Left lobe of liver (tissue), 2 donors: ENCODE measurements at places on chromosomes 4 and X.

- DNase-seq: no peak
Observed at GRCh38 chr4:43456383-43456782, 563.9 kb downstream of the GRXCR1 start.

- DNase-seq: no peak
Observed at GRCh38 chrX:101973066-101973465, 41.2 kb upstream of the ZMAT1 start.

DNA sequence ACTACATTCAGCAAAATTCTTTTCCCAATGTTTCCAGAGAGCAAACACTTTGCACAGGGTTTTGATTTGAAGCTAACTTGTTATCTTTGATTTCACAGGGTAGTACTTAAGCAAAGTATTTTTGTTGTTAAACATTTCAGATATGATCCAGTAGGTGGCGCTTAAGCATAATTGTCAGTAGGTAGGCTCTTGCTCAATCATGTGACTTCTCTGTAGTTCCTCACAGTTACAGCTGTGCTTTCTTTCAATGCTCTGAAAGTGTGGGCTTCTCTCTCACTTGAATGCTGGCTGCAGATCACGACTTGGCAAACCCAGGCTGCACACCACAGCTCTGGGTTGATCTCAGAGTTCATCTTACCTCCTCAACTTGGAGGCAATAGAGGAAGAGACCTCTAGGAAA, 1016.5 kb downstream of the SH3BGRL start:
- no peak for DNase-seq

GRCh38 chr4:86961116-86961515, 26.3 kb downstream of the AFF1 start:
- no peak for DNase-seq

- DNase-seq: no peak
Observed at GRCh38 chr4:31192341-31192740, 472.2 kb downstream of the PCDH7 start.

DNA sequence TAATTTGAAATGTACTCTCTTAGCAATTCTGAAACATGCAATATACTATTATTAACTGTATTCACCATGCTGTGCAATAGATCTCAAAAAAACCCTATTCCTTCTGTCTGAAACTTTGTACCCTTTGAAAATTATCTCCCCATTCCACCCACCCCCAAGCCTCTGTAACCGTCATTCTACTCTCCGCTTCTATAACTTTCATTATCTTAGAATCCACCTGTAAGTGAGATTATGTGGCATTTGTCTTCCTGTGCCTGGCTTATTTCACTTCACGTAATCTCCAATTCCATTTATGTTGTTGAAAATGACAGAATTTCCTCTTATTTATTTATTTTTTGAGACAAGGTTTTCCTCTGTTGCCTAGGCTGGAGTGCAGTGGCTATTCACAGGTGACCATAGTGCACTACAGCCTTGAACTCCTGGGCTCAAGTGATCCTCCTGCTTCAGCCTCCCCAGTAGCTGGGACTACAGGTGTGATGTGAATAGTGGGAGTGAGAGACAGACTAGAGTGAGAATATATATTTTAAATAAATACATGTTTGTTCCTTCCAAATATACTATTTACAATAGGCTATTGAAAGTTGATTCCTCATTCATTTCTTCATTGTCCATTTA, 30.5 kb downstream of the VSIG4 start:
- no peak for DNase-seq

DNA sequence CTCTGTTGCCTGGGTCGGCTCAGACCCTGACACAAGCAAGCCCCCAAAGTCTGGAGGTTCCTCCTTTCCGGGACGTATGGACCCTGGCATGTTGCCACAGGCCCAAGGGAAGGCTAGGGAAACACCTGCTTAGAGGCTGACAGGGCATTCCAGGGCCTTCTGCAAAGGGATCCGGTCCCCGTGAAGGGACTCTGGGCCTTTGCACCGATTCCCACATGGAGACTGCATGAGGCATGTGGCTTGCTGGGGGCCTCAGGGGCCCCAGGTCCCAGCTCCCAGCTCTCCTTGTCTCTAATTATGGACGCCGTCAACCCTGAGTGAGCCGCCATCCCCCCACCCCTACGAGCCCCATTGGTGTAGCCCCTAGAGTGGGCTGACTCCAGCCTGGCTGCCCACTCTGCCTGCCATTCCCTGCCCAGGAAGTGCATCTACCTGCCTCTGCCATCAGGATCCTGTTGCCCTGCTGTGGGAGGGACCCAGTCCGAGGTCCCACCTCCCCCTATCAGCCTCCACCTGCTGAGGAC, 4.2 kb upstream of the RGS12 start:
- peak; percentile 45 for DNase-seq

DNA sequence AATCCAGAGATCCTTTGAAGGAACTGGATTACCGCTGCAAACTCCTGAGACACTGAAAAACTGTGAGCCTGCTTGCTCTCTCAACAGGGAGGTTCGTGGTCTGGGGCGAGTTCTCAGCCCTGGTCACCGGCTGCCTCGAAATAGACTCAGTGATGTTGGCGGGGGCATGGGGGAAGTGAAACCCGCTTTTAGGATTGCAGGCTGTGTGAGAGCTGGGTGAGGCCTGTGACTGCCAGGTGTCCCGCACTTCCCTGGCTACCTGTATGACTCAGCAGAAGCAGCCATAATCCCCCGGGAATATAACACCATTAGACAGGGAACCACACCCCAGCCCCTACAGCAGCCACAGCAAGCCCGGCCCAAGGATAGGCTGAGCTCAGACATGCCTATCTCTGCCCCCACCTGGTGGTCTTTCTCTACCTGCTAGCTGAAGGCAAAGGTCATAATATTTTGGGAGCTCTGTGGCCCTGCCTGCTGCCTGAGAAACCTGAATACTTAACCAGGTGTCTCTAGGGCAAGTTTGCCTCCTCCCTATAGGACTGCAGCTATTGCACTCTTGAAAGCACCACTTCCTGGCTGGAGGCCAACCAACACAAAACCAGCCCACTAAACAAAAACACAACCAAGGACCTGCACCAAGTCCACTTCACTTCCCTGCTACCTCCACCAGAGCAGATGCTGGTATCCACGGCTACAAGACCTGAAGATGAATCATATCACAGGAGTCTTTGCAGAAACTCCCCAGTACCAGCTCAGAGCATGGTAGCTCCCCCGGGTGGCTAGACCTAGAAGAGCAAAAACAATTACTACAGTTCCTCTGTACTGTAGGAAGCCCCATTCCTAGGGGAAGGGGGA, 202.0 kb downstream of the RRAGB start:
- DNase-seq: no peak

DNA sequence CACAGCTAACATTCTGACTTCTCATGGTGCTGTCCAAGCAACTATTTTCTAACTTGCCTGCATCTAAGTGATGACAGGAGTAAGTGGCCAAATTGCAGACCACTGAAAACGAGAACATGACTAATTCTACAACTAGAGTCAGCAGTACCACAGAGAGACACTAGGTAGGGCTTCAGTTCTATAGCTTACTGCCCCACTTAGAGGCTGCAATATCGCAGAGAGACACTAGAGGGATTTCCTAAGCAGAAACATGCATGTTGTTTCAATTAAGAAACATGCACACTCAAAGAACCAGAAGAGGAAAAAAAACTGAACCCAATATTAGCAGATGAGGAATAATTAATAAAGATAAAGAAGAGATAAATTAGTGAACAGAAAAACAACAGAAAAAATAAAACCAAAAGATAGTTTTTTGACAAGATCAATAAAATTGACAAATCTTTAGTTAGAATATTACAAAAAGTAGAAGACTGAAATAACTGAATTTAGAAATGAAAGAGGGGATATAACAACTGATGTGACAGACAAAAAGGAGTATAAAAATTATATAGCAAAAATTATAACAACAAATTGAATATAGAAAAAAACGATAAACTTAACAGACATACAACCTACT, 100.8 kb downstream of the SPIN4 start:
- peak; percentile 40 for DNase-seq

- no peak for DNase-seq
Observed at GRCh38 chr4:185358514-185358913, 37.2 kb downstream of the LRP2BP start.

DNA sequence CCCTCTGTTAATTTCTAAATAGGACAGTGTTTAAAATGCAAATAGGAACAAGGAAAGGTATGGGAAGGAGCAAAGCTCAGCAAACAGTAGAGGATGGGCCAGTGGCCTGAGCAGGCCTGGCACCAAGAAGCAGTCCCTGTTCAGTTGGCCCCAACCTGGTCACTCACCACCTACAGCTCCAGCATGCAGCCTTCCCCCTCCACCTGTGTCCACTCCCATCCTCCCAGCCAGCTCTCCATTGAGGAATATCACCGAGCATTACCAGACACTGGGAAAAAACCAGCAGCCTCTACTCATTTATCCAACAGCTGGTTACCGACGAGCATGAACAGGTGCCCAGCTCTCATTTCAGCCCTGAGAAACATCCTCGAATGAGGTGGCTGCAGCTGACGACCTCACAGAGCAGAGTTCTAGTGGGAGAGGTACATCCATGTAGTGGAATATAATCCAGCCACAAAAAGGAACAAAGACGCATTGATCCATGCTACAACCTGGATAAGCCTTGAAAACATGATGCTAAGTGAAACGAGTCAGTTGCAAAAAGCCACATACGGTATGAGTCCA, 25.6 kb downstream of the CD99L2 start:
- no peak for DNase-seq

DNA sequence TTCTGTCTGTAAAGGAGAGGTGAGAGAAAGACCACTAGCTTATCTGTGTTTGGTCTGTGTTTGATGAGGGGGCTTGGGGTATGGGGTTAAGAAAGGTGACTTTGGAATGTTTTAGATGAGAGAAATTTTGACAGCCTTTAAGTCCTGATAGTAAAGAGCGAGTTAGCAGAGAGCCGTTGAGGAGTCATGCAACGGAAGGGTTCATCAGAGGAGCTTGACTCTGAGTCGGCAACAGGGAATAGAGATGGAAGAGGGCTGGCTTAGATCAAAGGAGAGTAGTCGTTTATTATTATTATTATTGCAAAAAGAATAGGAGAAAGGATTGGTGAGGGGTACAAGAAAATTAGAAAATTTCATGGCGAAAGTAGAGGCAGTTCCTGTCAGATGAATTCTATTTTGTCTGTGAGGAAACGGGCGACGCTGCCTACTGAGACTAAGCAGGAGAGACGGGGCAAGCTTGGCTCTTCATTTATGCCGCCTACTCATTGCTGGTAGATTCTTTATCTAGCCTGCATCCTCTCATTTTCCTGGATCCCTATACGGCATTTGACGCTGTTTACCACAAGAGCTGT, 473 bp upstream of the VAMP7 start:
- no peak for DNase-seq

GRCh38 chrX:153731845-153732215, 7.2 kb downstream of the ABCD1 start:
- DNase-seq: no peak
